Hair follicle dermal papilla cell (primary cell): ENCODE measurements at places on chromosomes 1 and 21. TPM values are rescaled to one million over a fixed set of nuclear protein-coding genes. Genes with fewer than 3 reads are reported as not detected.

The AADACL3 gene
- total RNA-seq: not detected in 2 replicates

The KRTAP19-1 gene
- total RNA-seq: not detected in 2 replicates

The TGFBR3 gene
- total RNA-seq: 228 and 281 TPM in 2 replicates

The NEGR1 gene
- 22.2 and 31.6 TPM in 2 replicates for total RNA-seq

The SYTL1 gene
- 0.24 and 0.81 TPM in 2 replicates for total RNA-seq

The TMEM269 gene
- total RNA-seq: under 0.01 TPM in 1 of 2 replicates, not detected in the other

The LPGAT1 gene
- 54.4 and 58.7 TPM in 2 replicates for total RNA-seq

The SPRR2A gene
- total RNA-seq: not detected in 2 replicates

The ANGPTL3 gene
- under 0.01 and 0.12 TPM in 2 replicates for total RNA-seq

The KLF17 gene
- 0.16 TPM in 1 of 2 replicates, not detected in the other for total RNA-seq

The JAM2 gene
- 14.7 and 16.2 TPM in 2 replicates for total RNA-seq

The MOV10 gene
- 52.6 and 61.0 TPM in 2 replicates for total RNA-seq

The ELF3 gene
- total RNA-seq: 0.49 and 0.81 TPM in 2 replicates

The CLCNKB gene
- 0.24 and 0.32 TPM in 2 replicates for total RNA-seq

The GBP7 gene
- total RNA-seq: not detected in 2 replicates

The SLC9C2 gene
- not detected in 2 replicates for total RNA-seq

The DCAF6 gene
- 73.8 and 92.2 TPM in 2 replicates for total RNA-seq

The UBL4B gene
- total RNA-seq: 2.3 and 7.5 TPM in 2 replicates

The GUCA2A gene
- total RNA-seq: not detected in 2 replicates

The KIF26B gene
- total RNA-seq: 74.8 and 81.5 TPM in 2 replicates

The C1orf226 gene
- 0.24 and 0.49 TPM in 2 replicates for total RNA-seq

The MROH9 gene
- 0.36 TPM in 1 of 2 replicates, not detected in the other for total RNA-seq

The HPDL gene
- 0.24 and 0.65 TPM in 2 replicates for total RNA-seq
